ENCODE measurements at places on chromosomes 6 and 20.

- DNase-seq, result no peak
These were observed 8.5 kb upstream of the TINAG start for GRCh38 chr6:54299542-54300269.

- no peak for DNase-seq
These were observed 108.3 kb downstream of the KIF13A start for GRCh38 chr6:17879184-17879583.

DNA sequence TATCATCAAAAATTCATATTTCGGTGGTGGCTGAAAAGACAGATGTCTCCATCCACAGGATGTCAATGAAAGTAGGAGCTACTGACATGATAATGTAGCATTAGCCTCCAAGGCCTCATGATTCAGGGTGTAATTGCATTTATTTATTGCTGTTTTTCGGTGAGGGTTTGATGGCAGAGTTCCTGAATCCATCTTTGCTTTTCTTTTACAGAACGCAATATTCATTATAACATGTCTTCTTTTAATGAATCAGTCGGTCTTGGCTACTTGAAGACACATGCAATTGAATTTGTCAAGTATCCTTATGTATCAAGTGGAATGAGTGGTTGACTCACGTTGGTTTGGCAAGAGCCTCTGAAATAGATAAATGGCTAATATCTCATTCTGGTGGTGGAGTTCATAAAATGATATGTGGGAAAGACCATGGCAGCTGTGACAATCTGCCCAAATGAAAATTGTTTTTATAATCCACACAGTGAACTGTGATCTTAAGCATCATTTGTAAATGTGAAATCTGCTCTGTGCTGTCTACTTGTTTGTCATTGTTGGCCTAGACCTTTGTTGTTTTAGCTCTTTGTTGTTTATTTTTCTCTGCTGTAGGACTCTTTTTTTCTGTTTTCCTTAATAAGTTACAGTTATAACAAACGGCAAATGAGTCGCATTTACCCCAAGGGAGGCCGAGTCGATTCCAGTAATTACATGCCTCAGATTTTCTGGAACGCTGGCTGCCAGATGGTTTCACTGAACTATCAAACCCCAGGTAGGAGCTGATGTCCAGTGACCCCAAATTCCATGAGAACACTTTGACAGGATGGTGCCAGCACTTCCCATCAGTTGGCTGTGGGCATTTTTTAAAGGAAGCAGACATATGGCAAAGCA is 105.7 kb upstream of the LAMP5 start:
- DNase-seq, result peak; percentile 70

- DNase-seq, result no peak
These were observed 44.2 kb upstream of the TBX18 start for GRCh38 chr6:84808491-84809061.

DNA sequence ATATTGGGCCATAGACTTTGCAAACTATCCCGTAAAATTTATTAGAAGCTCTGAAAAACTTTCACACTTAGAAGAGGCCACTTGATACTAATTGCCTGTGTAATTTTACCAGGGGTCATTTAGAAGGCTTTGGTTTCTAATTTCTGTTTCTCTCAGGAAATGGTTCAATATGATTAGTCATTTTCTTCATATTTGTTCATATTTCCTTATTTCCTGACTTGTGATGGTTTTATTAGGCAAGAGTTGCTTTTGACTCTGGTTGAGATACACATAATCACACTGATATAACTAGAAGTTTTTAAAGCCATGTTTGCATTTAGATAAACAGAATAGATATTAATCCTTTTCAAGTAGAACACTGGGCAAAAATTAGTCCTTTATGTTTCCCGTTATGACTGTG is 11.8 kb upstream of the HBS1L start:
- DNase-seq, result no peak

GRCh38 chr6:159875194-159875593 is 15.6 kb upstream of the MAS1 start:
- no peak for DNase-seq

- no peak for DNase-seq
These were observed 24.9 kb downstream of the SASH1 start for GRCh38 chr6:148367411-148368024.

DNA sequence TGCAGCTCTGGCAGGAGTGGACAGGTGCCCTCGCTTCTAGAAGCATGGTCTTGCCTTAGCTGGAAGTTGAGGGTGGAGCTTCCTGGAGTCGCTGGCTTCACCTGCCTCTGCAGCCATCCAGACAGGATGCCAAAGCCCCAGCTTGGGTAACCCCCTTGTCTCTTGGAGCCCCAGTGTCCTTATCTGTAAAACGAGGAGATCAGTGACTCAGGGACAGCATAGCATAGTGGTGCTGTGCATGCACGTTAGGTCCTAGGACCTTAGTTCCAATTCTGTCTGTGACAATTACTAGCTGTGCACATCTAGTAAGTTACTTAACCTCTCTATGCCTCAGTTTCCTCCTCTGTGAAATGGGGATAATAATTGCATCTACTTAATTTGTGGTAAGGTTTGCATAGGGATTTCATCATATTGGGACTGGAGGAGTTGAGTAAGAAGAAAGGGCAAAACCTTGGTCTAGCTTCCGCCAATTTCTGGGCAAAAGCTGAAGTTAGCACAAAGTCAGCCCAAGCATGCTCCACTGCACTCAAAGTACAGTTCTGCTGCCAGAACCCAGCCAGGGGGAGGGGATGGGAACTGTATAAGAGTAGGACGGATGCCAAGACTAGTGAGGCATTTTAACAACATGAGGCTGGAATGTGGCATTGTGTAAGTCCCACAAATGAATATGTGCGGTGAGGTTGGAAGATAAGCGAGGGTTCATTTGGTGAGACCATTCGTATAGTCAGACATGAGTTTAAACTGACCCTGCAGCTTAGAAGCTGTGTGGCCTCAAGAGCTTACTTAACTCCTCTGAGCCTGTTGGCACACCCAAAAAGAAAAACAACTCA is 24.5 kb downstream of the TOX2 start:
- DNase-seq, result no peak

DNA sequence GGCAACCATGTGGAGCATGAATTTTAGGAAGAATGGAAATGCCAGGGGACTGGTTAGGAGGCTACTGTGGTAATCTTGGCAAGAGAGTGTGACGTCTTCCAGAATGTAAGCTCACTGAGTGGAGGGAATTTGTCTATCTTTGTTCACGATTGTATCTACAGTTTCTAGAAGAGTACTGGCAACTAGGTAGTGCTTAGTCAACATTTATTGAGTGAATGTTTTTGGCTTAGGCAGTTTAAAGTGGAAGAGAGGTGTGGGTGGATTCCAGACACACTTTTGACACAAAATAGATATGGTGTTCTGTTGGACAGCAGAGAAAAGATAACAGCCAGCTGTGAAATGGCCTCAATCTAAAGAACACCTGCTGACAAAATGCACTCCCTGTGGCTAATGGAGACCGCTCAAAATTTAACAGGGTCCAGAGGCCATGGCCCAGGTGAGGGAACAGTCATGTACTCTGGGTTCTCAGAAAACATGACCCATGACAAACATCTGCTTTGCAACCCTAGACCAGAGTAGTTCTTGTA is 139.3 kb downstream of the GPX5 start:
- DNase-seq, result no peak

- DNase-seq, result no peak
These were observed 259.9 kb downstream of the ADGRG6 start for GRCh38 chr6:142561511-142562265.

DNA sequence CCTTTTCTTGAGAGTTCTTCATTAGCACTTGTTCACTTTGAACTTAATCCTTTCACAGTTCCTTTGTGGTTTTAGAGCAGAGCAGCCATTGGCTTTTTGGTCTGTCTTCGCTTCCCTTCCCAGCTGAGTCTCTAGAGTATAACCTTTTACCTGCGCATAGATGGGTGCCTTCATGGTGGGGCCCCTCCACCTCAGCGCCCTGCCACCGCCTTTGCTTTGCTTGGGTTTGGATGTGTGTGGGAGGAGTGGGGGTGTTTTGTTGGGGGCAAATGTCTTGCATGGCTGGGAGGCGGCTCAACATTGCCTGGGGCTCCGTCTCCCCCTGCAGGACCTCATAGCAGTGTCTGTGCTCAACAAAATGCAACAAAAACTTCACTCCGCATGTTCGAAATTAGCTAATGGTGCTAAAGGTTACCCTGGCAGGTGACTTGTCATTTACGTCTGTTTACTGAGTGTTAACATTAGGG is 11.9 kb downstream of the PYGB start:
- DNase-seq, result no peak

GRCh38 chr6:144543006-144543871 is 258.1 kb downstream of the UTRN start:
- DNase-seq, result no peak

GRCh38 chr6:150883521-150883920 is 18.0 kb downstream of the MTHFD1L start:
- no peak for DNase-seq

Data from cerebellum (tissue), 4 donors.